ENCODE measurements at places on chromosomes 12 and 14.
A peak's percentile ranks its signal among the peaks of the same experiment; 100 is the strongest.

GRCh38 chr14:69346710-69347109, 51.4 kb downstream of the ERH start:
- DNase-seq = no peak

DNA sequence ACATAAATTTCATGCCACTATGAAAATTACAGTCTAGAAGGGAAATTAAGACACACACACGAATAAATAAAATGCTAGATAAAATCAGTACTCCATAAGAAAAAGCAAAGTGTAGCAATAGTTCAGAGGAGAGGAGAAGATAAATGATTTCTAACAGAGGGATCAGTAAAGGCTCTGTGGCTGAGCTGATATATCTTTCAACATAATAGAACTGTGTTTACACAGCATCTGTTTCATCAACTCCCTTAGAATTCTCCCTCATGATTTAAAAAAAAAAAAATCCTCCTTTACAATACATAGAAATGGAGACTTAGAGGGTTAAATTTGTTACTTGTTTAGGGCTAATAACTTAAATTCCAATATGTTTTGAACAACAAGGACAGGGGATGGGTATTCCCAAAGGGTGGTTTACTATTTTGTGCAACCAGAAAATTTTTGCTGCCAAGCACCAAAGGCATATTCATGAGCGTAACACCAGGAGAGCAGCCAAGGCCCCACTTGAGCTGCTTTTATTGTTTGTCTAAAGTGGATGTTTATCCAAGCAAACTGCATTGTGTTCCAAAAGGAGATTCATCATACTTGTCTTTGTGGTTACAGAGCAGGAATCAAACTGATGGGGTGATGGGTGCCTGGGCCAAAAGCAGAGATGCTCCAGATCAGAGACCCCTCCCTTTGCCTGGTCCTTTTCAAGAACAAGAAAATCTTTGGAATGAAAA, 162.7 kb downstream of the BMP4 start:
- no peak for DNase-seq

GRCh38 chr14:90697577-90698206, 118.5 kb downstream of the TTC7B start:
- peak; percentile 86 for DNase-seq

DNA sequence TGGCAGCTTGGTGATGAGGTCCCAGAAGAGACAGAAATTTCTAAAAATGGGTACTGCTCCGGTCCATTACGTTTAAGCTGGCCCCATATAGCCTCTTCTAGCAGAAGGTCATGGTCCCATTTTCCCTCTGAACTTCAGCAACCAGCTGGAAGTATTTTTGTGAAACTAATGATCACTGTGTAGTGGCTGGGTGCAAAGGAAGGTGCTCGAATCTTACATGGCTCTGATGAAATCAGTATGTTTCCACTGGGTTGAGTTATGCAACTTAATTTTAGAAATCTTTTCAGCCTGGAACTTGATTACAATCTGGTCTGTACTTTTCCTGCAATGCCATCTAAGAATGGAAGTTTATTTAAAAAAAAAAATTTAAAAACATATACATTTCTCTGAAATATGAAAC, 228.5 kb downstream of the FOXN3 start:
- no peak for DNase-seq

- DNase-seq = no peak
Observed at GRCh38 chr12:116142936-116143898, 134.3 kb downstream of the MED13L start.

GRCh38 chr14:55603401-55603953, 23.5 kb downstream of the KTN1 start:
- DNase-seq = no peak

DNA sequence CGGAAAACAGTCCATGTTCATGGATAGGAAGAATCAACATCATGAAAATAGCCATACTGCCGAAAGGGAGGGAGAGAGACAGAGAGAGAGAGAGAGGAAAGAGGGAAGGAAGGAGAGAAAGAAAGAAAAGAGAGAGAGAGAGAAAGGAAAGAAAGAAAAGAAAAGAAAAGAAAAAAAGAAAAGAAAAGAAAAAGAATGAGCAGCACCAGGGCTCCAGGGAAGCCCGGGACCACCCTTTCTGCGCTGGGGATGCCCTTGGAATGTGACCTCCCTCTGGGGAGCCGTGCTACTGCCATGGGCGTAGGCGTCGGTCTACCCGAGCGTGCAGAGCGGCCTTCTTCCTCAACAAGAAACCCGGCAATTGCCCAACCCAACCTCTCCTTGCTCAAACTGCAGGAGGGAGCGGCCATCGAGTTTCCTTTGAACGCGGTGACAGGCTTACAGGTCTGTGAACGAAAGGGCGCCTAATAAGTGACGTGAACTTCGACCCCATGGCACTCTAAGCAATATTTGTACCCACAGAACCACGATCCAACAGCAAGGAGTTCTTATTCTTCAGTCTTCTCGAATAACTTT, 16.9 kb downstream of the OR6S1 start:
- no peak for DNase-seq

- no peak for DNase-seq
Observed at GRCh38 chr12:26461776-26462175, 266.4 kb downstream of the SSPN start.

GRCh38 chr14:97994020-97994531, 1196.9 kb downstream of the VRK1 start:
- DNase-seq = no peak

GRCh38 chr14:96130854-96131253, 73.8 kb upstream of the BDKRB2 start:
- no peak for DNase-seq
